NCI-H1417 treated with DMSO at 0.1 percent for 48 hours (cell line): ENCODE measurements at places on chromosomes 16 and 17.
A peak's percentile ranks its signal among the peaks of the same experiment; 100 is the strongest.

DNA sequence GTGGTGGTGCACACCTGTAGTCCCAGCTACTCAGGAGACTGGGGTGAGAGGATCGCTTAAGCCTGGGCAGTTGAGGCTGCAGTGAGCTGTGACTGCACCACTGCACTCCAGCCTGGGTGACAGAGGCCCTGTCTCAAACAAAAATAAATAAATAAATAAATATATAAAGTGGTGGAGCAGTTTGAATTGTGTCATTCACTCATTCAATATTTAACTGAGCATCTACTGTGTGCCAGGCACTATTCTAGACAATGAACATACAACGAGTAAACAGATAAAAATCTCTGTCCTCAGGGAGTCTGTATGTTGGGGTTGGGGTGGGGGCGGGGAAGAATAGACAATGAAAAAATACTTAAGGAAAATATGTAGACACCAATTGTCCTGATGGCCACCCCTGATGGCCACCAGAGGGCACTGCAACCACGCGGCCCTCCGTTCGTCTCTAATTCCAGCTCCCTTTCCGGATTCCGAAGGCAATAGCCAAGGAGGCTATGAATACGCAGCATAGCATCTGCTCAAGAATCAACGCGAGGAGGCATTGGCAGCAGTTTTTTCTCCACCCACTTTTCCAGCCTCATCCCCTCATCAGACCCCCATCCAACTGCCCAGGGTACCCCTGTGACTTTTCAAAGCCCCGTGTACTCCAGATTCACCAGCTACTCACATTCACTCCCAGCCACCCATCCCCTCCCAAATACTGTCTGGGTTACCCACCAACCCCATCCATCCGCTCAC lies 21.4 kb downstream of the QPRT start:
- DNase-seq, result peak; percentile 34

GRCh38 chr17:6035801-6036394 lies 34.3 kb upstream of the WSCD1 start:
- no peak for DNase-seq

- DNase-seq, result peak; percentile 2
Measured at GRCh38 chr16:77660311-77660710, 62.0 kb upstream of the NUDT7 start.

DNA sequence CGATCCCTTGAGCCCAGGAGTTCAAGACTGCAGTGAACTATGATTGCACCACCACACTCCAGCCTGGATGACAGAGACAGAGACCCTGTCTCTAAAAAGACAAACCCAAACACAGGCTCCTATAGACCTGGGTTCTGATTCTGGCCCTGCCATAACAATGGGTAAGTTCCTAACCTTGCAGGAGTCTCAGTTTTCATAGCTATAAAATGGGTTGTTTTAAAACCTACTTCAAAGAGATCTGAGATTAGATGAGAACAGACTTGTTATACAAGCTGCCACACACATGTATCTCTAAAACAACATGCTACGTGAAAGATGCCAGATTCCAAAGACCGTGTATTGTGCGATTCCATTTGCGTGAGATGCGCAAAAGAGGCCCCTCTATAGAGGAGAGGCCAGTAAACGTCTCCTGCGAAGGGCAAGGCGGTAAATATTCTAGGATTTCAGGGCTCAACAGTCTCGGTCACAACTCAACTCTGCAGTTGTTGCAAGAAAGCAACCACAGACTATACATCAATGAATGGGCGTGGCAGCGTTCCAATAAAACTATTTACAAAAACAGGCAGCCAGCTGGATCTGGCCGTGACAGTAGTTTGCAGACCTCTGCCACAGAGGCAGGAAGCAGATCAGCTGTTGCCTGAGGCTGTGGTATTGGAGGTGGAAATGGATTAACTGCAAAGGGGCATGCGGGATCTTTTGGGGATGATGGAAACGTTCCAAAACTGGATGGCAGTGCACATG lies 5.9 kb downstream of the CORO7 start:
- no peak for DNase-seq

DNA sequence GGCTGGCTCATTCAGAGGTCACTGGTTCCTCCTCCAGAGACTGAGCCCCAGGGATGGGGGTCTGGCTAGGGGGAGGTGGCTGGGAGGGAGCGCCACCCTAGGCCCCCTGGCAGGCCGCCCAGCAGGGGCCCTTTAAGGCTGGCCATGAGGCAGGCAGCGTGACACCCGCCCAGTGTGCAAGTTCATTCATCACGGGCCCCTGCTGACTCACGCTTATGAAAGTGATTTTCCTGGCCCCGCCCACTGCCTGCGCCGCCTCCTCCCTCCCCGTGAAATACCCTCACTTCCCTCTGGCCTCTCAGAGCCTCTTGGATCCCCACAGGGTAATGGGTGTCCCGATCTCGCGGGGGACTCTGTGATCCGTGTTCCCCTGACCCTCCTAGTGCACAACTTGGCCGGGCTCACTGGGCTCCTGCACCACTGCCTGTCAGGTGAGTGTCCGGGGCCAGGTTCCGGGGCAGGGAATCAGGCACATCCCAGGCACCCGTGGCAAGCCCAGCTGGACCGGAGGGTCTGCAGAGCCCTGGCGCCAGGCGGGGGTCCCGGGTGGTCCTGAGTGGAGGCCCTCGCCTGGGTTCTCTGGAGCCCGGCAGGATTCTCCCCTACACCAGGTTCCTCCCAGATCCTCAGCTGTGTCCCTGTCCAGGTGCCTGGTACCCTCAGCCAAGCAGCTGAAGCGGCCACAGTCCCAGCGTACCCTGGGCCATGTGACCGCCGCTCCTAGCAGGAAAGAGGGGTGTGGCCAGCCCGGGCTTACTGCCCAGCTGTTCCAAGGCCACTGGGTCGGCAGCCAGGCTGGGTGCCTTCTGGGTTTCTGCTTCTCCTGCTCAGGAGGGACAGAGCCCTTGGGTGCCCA lies at the start of gene OSGIN1:
TSS of gene OSGIN1 (plus strand) at position 301 of the 856 bp plus-strand sequence. CDS start 4,432 bp downstream, outside the sequence.
- peak; percentile 14 for DNase-seq

- DNase-seq, result no peak
Measured at GRCh38 chr16:69017036-69017783, 88.2 kb upstream of the HAS3 start.

GRCh38 chr16:53945996-53946395 lies 242.0 kb downstream of the FTO start:
- DNase-seq, result no peak

- no peak for DNase-seq
Measured at GRCh38 chr16:66344533-66345145, 21.9 kb upstream of the CDH5 start.

DNA sequence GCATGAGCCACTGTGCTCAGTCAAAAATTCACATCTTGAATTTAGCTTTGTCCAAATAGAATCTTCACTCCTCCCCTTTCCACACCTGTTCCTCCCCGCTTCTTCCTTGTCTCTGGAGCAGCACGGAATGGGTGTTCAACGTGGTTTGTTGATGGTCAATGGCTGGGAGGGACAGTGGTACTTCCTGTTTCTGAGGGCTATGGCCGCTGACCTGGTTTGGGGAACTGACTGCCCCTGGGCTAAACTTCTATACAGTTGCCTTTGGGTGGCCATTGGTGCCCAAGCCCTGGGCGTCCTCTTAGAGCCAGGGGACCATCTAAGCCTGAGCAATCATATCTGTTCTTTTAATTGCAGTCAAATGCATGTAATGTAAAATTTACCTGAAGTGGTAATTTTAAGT lies 19.1 kb upstream of the WFIKKN2 start:
- no peak for DNase-seq
